PC-9 (cell line): ENCODE measurements at places on chromosomes 12 and 14.

DNA sequence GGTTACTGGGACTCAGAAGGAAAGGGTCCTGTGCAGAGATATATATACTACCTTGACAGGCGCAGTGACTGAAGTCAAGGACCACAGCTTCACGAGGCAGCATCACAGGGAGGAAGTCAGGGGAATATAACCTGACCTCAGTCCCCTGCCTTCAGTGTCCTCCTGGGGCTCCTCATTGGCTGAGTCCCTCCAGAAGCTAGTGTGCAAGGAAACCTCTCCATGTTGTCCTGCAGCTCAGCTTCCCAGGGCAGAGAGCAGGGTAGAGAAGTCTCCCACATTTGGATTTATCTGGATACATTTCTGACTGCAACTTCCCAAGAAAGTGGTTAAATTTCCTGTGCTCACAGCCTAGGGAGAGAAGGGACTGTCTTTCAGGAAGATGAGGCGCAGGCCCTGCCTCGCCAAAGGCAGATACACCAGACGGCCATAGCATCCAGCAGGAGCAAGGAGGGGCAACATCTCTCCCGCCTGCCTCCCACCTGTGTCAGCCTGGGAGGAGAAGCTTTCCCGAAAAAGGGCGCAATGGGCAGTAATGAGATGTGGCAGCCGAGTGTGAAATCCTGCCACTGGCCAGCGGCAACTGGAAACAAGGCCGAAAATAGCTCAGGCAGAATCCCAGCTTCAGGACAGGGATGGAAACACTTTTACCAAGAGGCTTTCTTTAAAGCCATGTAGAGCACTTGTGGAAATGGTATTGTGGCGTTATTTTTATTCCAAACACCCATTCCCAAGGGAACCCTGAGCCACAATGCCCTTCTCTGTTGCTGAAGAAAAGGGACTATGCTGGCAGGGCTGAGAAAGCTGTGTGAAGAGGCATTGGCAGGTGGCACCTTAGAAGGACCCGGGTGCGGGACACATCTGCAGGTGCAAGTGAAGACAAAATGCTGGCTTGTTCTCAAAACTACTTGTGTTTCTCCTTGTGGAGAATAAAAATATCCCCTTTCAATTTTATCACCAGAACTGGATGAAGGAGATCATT is 54.9 kb upstream of the HIF1A start:
- H3K4me3 ChIP-seq: no peak overlapping the region
- H3K27ac ChIP-seq: no peak overlapping the region
- no peaks in the 10 kb centered on the region for H3K36me3 ChIP-seq
- no peak for DNase-seq
- no peaks in the 10 kb centered on the region for H3K27me3 ChIP-seq

GRCh38 chr12:34606749-34607519 is 584.6 kb downstream of the ALG10 start:
- H3K36me3 ChIP-seq: no peaks in the 10 kb centered on the region
- no peak overlapping the region for H3K4me3 ChIP-seq
- no peak overlapping the region for H3K27ac ChIP-seq
- no peaks in the 10 kb centered on the region for H3K4me1 ChIP-seq
- DNase-seq: no peak
- peaks cover 23% of the 10 kb centered on the region for H3K27me3 ChIP-seq

- H3K4me3 ChIP-seq: no peak overlapping the region
- DNase-seq: no peak
- H3K36me3 ChIP-seq: peaks cover 20% of the 10 kb centered on the region; the same call in 1 of the 2 replicates
- no peaks in the 10 kb centered on the region for H3K4me1 ChIP-seq
Observed at GRCh38 chr12:45966486-45966885, 23.9 kb downstream of the SCAF11 start.

DNA sequence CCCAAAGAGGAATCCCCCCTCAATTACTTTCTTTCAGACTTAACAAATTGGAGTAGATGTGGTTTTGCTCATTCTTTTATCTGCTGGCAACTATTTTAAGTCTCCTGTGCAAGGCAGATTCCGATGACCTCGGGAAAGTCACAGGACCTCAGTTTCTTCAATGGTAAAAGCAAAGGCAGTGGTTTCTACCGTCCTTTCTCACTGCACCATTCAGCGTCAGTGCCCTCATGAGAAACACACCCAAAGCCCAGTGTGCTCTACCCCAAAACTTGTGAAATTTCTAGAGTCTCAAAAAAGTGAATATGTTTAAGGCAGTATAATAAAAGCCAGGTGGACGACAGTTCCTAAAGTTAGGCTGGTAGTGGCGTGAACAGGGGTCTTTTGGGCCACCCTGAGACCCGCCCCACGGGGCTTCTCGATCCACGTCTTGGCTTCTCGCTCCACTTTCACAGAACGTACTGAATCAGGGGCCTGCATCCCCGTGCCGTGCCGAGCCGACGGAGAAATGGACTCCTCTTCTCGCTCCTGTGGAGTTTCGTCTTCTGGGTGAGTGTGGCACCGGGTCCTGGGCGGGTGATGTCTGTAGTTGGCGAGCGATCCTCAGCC is 1.3 kb upstream of the ARHGAP5 start:
- H3K27ac ChIP-seq: peak overlapping the region; percentile 98
- H3K4me1 ChIP-seq: peaks cover 26% of the 10 kb centered on the region
- no peaks in the 10 kb centered on the region for H3K27me3 ChIP-seq
- no peak for DNase-seq

DNA sequence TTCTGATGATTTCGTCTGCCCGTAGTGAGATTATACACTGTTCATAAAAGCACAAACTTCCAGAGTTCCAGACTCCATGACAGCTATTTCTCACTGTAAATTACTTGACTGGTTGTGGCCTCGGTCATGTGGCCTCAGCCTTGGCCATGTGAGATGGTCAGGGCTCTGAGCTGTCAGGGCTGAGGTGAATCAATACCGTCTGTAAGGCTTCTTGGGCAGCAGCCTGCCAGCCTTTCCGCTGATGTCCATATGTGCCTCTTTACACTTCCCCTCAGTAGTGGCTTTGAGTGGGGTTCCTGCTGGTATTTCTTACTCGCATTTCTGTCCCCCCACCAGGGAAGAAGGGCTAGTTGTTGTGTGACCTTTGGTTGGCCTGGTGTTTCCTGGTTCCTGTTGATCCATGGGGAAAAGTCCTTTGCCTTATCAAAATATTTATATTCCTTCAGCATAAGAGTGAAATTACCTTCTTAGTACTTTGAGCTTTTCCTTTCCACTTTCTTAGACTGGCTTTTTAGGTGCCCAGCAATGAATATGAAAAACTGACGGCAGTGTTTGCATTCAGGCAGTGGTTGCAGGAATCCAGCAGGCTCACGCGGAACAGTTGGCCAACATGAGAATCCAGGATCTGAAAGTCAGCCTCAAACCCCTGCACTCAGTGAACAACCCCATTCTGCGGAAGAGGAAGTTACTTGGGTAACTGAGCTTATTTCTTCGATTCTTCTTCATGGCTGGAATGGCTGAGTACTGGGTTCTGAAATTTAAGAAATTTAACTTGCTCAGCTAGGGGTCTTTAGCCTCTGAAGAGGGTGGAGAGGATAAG is 46.1 kb downstream of the MAPKAPK5 start:
- H3K4me3 ChIP-seq: no peak overlapping the region
- H3K27me3 ChIP-seq: no peaks in the 10 kb centered on the region
- DNase-seq: no peak
- no peak overlapping the region for H3K27ac ChIP-seq
- no peaks in the 10 kb centered on the region for H3K4me1 ChIP-seq

DNA sequence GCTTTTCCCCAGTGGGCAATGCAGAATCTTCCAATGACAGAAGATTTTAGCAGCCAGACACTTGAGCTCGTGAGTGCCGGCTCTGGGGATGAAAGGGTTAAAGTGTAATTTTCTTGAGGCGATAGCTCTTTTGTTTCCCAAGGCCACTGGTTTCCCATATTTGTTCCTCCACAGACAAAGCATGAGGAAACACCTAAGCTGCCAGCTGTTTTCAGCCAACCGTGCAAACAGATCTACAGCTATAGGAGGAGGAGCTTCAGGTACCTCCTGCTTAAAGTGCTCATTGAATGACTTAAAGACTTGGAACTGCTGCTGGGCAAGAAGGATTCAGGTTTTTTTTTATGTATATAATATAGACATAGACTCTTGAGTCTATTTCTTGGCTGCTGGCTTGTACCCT is 1311.5 kb downstream of the TMEM121 start:
- peaks cover 20% of the 10 kb centered on the region; the same call in 1 of the 2 replicates for H3K27me3 ChIP-seq
- H3K36me3 ChIP-seq: no peaks in the 10 kb centered on the region
- no peak overlapping the region for H3K27ac ChIP-seq
- H3K4me1 ChIP-seq: no peaks in the 10 kb centered on the region
- H3K4me3 ChIP-seq: no peak overlapping the region
- no peak for DNase-seq

GRCh38 chr12:15163030-15163976 is 57.9 kb downstream of the RERG start:
- peaks cover 14% of the 10 kb centered on the region; the same call in 1 of the 2 replicates for H3K4me1 ChIP-seq
- H3K36me3 ChIP-seq: no peaks in the 10 kb centered on the region
- DNase-seq: no peak
- no peaks in the 10 kb centered on the region for H3K27me3 ChIP-seq

DNA sequence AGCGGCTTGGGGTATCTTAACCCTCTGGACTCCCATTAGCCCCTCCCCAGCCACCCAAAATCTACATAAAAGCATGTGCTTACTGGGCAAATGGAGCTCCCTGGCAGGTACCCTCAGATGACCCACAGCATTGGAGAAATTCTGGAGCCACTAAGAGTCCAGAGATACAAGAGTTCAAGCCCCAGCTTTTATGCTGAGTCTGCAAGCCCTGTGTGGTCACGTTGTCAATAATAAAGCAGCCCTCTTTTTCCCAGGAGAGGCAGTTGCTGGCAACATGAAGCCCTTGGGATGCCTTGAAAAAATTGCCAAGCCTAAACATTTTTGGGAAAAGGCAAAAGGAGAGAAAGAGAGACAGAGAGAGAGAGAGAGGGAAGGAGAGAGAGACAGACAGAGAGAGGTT is 83.4 kb downstream of the RBM19 start:
- H3K27ac ChIP-seq: no peak overlapping the region
- H3K4me1 ChIP-seq: no peaks in the 10 kb centered on the region
- no peak overlapping the region for H3K4me3 ChIP-seq
- no peaks in the 10 kb centered on the region for H3K36me3 ChIP-seq

DNA sequence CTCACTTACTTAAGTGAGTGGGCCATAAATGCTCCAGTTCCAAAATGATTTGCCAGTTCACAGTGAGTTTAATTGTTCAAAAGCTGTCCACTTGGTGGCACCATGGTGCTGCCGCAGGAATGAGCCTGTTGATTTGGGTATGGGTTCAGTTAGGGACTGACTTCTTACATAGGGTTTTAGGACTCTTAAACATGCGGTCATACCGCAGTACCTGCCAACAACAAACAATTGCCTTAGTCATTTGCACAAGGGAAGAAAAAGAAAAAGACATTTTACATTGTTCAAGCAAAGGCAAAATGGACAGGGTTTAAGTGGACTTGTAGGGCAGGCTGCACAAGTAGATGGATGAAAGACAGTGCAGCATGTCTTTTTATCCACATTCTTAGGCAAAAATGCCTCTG is 80.0 kb upstream of the DBX2 start:
- peak; percentile 68 for DNase-seq
- no peaks in the 10 kb centered on the region for H3K36me3 ChIP-seq
- H3K4me3 ChIP-seq: no peak overlapping the region

GRCh38 chr12:105539735-105540134 is 209.2 kb downstream of the C12orf75 start:
- no peak overlapping the region for H3K27ac ChIP-seq
- H3K4me3 ChIP-seq: no peak overlapping the region
- no peaks in the 10 kb centered on the region for H3K36me3 ChIP-seq
- DNase-seq: no peak
- no peaks in the 10 kb centered on the region for H3K27me3 ChIP-seq
- H3K4me1 ChIP-seq: peaks cover 14% of the 10 kb centered on the region

- H3K4me3 ChIP-seq: no peak overlapping the region
- no peaks in the 10 kb centered on the region for H3K36me3 ChIP-seq
- H3K4me1 ChIP-seq: no peaks in the 10 kb centered on the region
- no peaks in the 10 kb centered on the region for H3K27me3 ChIP-seq
Observed at GRCh38 chr12:20174528-20175175, 193.7 kb upstream of the PDE3A start.

DNA sequence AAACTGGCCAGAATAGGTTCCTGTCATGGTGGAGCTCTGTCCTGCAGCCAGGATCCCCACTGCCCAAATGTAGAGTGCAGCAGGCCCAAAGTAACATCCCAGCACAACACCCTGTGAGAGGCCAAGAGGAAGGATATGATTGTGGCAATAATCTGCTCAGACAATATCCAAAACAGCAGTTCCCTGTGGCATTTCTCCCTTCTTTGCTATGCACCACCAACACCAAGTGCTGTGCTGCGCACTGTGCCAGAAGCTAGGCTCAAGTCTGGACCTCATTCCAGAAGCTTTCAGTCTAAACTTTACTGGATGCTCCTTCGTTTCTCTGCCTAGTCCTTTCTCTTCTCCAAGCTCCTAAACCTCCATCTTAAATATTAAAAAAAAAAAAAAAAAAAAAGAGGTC is 33.4 kb downstream of the SLC11A2 start:
- DNase-seq: no peak
- H3K4me3 ChIP-seq: no peak overlapping the region
- no peaks in the 10 kb centered on the region for H3K4me1 ChIP-seq
- no peak overlapping the region for H3K27ac ChIP-seq
- H3K27me3 ChIP-seq: no peaks in the 10 kb centered on the region

DNA sequence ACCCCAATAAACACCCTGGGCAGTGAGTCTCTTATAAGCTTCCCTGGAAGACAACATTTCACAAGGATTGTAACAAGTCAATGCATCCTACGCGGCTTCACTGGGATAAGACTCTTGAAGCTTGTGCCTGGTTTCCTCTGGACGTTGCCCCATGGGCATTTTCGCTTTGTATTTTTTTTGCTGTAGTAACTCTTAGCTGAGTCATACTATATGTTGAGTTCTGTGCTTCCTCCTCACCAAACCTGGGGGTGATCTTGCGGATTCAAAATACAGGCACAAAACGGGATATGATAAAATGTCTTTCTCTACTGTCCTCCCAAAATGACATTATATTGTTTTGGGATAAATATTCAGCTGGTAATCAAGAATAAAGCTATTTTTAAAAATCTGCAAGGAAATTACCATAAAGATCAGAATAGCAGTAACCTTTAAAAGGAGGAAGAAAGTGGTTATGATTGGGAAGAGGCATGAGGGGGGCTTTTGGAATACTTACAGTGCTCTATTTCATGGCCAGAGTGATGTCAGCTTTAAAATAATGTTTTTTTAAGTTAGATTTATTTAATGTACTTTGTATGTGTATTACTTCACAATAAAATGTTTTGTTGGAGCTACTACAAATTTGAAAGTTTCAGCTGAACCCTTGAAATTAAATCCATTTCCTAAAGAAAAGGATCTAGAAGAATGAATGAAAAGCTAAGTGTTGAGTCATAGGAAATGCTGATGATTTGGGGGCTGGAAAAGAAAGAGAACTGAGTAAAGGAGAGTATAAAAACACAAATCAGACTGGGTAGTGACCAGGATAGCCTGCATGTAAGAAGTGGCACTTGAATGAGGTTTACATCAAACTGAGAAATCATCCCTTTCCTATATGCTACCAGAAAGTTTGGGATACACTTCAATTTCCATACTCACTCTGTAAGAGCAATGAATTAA is 14.7 kb downstream of the BTBD7 start:
- peaks cover 9% of the 10 kb centered on the region for H3K4me1 ChIP-seq
- no peak overlapping the region for H3K4me3 ChIP-seq
- H3K36me3 ChIP-seq: peaks cover 12% of the 10 kb centered on the region; the same call in 1 of the 2 replicates
- peak; percentile 53 for DNase-seq
- peak overlapping the region; percentile 18; the same call in 1 of the 2 replicates for H3K27ac ChIP-seq
